Stimulated activated CD4-positive, alpha-beta T cell treated with anti-CD3 and anti-CD28 coated beads, Interleukin-1b, Interleukin-23, amount 100 ng/mL, for 1 hour (primary cell): ENCODE measurements at places on chromosomes 1 and 21.

- no peak for DNase-seq
These were observed 5.9 kb downstream of the ARHGEF10L start for GRCh38 chr1:17545356-17545755.

- no peak for DNase-seq
These were observed 70.3 kb downstream of the KIF1B start for GRCh38 chr1:10280439-10281350.

DNA sequence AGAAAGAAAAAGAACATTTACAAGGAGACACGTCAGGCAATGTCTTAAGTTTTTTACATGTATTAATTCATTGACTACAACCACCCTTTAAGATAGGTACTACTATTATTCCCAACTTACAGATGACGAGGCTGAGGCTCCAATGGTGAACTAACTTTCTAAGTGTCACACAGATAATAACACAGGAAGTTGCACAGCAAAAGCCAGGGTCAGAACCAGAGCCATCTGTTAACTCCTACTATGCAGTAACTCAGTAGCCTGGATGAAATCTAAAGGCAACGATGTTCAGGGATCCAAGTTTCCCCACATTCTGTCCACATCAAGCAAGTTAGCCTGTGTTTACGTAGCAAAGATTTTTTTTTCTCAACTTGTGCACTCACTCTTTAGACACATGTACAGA is 371.7 kb downstream of the PTPRC start:
- DNase-seq = no peak

- no peak for DNase-seq
These were observed 1.7 kb downstream of the PATJ start for GRCh38 chr1:61743716-61744580.

GRCh38 chr1:248842781-248843331 is 4.8 kb downstream of the ZNF672 start:
- DNase-seq = no peak

GRCh38 chr1:78224861-78225552 is 179.2 kb downstream of the GIPC2 start:
- DNase-seq = no peak

DNA sequence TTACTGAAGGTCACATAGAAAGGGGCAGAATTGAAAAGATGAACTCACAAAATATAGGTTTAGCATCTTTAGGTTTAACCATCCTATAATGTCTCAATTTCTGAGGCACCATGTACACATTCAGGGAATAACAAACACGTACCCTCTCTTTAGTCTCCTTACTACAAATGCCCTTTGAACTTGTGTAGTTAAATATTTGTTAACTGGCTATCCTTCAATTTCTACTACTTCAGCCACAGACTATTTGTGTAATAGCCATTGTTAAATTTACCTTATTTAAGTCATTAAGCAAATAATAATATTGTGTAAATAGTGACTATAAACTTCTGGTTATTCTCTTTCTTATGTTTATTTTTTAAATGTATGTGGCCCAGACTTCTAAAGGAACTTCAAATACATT is 600.5 kb downstream of the KCNT2 start:
- no peak for DNase-seq

DNA sequence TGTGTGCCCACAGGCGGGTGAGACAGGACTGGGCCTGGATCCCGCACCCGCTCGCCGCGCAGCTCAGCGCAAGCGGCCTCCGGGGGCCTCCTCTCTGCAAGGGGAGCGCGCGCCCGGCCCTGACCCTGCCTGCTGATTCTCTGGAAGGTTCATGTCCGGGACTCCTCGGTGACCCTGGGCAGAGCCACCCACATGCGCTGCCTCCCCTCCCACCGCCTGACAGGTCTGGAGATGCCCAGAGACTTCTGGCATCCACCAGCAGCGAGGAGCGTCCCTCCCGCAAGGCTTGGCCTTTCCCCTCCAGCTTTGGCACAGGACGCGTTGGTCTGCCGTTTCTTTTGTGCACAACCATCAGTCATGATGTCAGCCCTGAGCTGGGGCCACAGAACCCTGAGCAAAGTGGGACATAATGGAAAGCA is 42.0 kb upstream of the COL6A2 start:
- no peak for DNase-seq

DNA sequence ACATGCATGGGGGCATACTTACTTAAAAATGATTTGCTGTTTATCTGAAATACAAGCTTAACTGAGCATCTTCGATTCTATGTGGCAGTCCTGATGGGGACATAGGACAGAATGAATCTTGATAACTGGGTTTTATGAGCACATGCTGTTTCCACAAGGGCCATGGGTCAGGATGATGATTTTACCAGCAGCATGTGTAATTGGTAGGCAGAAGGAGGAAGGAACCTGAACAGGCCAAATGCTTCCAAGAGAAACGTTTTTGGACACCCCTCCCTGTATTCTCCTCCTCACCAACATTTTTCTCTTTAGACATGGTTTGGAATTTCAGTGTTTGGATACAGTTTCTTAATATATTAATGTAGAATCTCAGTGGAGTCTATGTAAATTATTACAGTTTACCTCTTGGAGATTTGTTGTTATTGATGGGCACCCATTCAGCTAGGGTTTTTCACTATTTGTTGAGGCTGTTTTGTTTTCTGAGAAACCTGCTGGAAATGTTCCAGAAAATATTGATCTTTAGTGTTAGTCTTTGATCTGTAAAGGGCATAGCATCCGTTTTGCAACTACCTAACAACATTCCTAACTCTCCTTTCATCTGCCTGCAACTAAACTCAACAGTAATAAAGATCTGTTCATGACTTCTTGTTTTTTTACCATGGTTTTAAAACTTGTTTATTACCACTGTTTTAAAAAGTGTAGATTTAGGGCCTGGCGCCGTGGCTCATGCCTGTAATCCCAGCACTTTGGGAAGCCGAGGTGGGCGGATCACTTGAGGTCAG is 42.0 kb downstream of the TBCE start:
- no peak for DNase-seq

GRCh38 chr1:221723848-221724236 is 18.0 kb downstream of the DUSP10 start:
- no peak for DNase-seq

GRCh38 chr1:30700528-30701257 is 22.7 kb downstream of the MATN1 start:
- DNase-seq = no peak

- no peak for DNase-seq
These were observed 136.2 kb downstream of the NTNG1 start for GRCh38 chr1:107277022-107277421.

GRCh38 chr1:40141878-40142535 is 19.2 kb upstream of the RLF start:
- DNase-seq = no peak

DNA sequence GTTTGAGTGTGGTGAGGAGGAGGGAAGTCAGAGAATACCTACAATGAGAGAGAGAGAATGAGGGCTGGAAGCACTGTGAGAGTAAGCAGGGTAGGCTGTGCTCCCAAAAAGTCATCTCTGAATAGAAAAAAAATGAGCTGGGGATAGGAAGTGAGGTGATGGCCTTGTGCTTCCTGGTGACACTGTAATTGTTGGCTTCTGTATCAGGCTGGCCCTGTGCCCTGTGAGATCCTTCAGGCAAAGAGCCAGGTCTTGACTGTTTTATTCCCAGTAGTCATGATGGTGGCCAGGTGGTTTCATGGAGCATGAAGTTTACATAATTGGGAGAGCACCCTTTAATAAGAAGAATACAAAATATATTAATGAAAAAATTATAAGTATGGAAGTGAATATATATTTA is 20.4 kb upstream of the SPATA6 start:
- DNase-seq = no peak

DNA sequence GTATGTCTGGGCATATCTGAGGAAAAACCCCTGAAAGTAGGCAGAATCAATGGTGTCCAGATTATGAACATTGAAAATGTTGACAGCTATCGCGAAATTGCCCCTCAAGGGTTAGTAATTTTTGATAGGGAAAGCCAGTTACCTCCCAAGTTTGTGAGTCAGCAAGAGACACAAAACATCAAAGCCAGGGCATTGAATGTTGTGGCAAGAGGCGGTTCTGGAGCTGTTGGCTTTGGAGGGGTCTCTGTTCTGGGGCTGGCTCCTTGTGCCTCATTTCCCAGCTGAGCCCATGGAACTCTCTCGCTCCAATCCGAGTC is 10.6 kb upstream of the S100A11 start:
- DNase-seq = no peak

DNA sequence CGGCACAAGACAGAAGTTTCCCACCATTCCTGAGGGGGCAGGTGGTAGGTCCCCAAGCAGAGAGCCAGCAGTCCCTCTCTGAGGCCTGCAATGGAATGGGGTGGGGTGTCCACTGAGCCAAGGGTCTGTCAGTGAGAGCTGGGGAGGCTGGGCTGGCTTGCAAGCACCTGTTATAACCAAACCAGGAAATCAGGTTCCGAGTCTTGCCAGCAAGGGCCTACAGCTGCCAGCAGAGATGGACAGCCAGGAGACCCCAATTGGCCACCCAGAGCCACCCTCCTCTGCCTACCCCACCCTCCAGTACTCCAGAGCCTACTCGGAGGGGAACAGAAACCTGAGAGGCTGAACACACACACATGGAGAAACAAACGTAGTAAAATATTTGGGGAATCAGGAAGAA is 32.2 kb downstream of the PSEN2 start:
- no peak for DNase-seq

DNA sequence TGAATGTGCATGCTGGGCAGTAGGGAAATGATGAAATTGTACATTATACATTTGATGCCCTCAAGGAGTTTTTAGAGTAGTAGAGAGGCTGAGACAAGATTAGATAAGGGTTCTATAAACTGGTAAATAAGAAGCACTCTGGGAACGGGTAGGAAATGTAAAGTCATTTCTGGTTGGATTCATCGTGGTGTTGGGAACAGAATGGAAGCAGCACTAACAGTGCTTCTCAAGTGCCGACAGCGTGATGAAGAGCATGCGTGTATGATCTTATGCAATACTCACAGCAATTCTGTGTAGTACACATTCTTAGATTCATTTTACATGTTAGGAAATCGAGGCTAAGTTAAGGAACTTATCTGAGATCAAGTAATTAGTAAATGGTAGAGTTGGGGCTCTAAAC is 45.9 kb downstream of the GPR88 start:
- no peak for DNase-seq

DNA sequence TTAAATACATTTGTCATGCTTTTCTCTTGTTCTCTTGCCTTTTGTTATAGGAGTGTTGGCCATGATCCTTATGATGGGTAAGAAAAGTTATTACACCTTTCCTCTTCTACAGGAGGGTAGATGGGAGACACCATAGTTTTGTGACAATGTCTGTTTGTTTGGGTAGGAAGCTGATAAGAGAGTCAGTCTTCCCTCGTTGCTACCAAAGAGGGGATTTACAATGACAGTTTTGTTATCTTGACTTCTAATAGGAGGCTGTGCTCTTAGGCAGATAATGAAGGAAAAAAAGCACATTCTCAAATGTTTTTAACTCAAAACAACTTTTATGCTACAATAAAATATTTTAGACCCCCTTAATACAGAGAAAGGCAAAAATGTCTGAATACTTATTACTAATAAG is 48.0 kb upstream of the WLS start:
- DNase-seq = no peak

GRCh38 chr1:169694304-169695075 is 16.9 kb downstream of the SELL start:
- DNase-seq = no peak

DNA sequence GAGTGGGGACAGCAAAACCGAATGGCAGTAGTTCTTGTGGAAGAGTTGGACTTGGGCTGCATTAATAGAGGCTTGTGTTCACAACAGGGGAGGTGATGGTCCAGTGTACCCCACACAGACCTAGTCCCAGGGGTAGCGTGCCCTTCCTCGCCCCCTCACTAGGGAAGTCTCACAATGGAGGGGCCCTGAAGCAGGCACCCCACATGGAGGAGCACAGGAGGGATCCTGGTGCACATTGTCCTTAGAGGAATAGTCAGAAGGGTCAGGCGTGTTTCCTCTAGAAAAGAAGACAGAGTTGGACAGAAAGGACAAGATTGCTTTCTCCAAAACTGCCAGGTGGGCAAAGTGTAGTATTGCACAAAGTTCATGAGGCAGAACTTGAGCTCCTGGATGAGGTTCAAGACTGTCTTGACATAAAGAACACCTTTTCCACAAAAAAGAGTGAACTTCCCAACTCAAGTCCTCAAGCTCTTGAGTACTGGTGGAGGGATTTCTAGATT is 23.3 kb downstream of the ETNK2 start:
- DNase-seq = no peak

DNA sequence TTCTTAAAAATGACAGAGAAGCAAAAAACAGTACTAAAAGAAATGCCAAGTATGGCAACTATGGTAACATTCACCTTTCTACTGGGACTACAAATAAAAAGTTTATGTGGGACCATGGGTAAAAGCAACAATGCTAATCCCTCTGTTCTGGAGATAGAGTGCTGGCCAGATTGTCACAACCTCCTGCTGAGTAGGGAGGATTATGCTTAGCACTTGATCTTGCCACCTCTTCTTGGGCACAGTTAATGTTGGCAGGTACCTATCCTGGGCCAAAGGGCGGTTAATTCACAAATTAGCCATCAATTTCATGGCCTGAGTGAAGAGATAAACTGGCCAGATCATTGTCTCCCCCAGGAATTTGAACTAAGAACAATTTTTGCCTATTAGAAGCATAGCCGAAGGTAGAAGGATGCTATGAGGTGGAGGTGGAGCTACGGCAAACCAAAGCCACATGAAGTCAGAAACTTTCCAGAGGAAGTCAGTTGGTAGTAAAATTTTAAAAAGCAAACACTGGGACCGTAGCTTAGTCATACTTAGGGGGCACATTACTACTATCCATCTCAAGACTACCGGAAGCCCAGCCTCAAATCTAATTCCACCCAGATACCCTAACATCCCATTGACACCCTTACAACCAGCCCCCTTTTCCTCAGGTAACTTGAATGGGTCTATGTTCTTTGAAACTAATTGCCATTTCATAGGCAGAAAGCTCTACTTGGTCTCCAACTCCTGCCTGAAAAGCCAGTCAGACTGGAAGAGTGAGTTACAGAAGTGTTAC is 2.7 kb downstream of the SCYL3 start:
- no peak for DNase-seq

GRCh38 chr1:231653632-231654031 is 27.0 kb downstream of the DISC1 start:
- DNase-seq = no peak

- DNase-seq = no peak
These were observed 58.2 kb upstream of the MPC2 start for GRCh38 chr1:167995038-167995437.

- no peak for DNase-seq
These were observed 49.2 kb upstream of the ZC3H12A start for GRCh38 chr1:37425221-37425620.

GRCh38 chr21:34841154-34841553 is 172.4 kb downstream of the CLIC6 start:
- DNase-seq = no peak
